ENCODE measurements at places on chromosomes 1 and 21.

- DNase-seq = no peak
These were observed 132.2 kb downstream of the SYT2 start for GRCh38 chr1:202578001-202578504.

- no peak for DNase-seq
These were observed 41.7 kb downstream of the LRP8 start for GRCh38 chr1:53285969-53286760.

- no peak for DNase-seq
These were observed 72.0 kb downstream of the DAP3 start for GRCh38 chr1:155760751-155761475.

DNA sequence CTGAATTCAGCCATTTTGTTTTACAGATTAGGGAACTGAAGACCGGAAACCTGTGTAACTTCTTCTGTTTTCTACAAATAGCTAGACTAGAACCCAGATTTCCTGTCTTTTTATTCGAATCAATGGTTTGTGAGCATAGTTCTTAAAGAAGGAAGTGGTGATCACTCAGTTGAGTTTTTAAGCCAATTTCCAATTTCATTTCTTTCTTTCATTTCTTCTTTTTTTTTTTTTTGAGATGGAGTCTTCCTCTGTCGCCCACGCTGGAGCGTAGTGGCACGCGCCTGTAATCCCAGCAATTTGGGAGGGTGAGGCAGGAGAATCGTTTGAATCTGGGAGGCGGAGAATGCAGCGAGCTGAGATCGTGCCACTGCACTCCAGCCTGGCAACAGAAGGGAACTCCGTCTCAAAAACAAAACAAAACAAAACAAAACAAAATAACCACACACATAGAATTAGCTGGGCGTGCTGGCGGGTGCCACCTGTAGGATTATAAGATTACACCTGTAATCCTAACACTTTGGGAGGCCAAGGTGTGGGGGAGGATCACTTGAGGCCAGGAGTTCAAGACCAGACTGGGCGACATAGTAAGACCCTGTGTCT, 3.0 kb upstream of the MDM4 start:
- no peak for DNase-seq

DNA sequence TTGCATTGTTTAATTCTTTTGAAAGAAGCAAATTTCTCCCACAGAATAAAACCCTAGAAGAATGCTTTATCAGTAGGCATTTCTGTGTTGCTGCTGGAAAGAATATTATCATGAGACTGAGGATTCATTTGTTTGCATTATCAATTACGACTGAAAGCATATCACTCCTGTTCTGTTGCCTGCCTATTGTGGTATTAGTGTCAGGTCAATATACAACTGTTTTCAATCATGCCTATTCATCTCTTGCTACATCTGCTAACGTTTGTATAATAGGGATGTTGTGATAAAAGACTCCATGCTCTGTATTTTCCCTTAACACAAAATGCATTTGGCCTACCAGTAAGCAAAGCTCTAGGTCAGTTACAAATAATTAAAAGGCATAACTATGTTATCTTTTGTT, 221.5 kb downstream of the PTPRC start:
- DNase-seq = no peak

- DNase-seq = no peak
These were observed 29.1 kb downstream of the TMCO4 start for GRCh38 chr1:19770436-19771190.

DNA sequence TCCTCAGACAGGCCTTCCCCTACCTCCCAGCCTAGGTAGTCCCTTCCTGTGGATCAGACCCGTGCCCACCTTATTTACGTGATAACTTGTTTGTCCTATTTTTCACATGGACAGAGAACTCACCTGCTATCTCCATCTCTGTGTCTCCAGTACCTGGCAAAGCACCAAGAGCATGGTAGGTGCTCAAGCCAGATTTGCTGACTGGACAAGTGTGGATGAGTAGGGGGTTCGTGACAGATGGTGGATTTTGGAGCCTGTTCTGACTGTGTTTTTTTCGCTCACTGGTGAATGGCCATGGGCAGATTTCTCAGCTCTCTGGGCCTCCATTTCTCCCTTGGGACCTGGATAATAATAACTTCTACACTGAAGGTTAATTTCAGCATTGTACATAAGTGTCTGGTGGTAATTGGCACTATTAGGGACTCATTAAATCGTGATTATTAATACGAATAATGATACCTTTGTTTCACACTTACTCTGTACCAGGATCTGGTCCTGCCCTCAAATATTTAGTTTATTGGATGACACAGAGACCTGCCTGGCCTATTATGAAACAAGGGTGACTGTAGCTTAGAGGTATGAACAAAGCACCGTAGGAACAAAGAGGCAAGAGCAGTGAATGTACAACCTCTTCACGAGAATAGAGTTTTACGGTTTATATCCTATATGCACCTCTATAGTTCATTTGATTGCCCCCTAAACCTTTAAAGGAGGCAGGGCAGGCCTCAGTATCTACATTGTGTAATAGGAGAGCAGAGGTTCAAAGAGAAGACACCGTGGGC, 24.5 kb upstream of the SLC26A9 start:
- DNase-seq = no peak

- no peak for DNase-seq
These were observed 59.5 kb upstream of the CD55 start for GRCh38 chr1:207261971-207262370.

DNA sequence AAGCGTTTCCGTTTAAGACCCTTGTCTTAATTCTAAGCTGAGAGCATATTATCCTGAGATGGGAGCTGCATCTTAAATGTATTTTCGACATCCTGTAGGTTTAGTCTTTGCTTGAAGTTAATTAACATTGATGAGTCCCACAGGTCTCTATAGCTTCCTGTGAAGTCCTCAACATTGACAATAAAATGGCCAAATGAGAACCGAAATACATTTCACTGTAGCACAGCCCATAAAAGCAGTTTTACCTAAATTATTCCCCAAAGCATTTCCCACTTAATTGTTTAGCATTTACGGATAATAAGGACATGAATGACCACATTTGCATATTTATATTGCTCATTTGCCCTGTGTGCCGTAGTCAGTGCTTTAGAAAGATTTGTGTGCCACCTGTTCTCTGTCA, 116.4 kb downstream of the CRB1 start:
- DNase-seq = no peak

GRCh38 chr1:56961426-56961825, 4.4 kb downstream of the C8B start:
- DNase-seq = no peak

- DNase-seq = no peak
These were observed 39.5 kb downstream of the PIK3CD start for GRCh38 chr1:9691108-9691445.

- DNase-seq = no peak
These were observed 6.0 kb upstream of the DEDD start for GRCh38 chr1:161138431-161138830.

- no peak for DNase-seq
These were observed 263.1 kb upstream of the CHRM3 start for GRCh38 chr1:239123260-239123659.

DNA sequence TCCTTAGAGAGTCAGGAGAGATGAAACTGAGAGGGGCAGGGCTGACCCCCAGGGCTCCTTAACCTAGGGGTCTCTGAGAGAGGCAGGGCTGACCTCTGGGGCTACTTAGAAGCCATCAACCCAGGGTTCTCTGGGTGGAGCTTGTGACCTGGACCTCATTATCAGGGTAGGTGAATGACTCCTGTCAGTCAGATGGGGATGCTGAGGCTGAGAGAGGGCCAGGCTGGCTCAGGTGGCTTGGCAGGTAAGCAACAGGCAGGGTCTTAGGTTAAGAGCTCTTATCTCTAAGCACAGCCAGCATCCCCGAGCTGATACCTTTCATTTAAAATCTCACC, 160.9 kb downstream of the PTPRU start:
- DNase-seq = no peak

DNA sequence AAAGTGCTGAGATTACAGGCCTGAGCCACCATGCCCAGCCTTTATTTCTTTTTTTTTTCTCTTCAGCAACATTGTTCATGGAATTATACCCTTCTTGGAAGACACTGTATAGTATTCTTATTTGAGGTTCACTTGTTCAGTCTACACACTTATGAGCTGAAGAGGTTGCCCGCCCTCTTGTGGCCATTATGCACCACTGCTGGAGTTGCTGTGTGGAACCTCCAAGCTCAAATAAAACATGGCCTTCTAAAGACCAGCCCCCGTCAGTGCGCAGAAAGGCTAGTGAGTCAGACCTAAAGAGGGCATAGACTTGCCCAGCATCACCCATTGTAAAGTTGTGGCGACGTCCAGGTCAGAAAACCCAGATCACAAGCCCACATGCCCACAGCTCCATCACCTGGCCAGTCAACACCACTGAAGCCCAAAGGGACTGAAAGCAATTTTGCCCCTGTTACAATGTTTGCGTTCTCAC, 20.4 kb downstream of the LURAP1 start:
- peak; percentile 77 for DNase-seq

GRCh38 chr1:239566074-239566473, 179.7 kb downstream of the CHRM3 start:
- no peak for DNase-seq

GRCh38 chr1:18575620-18576019, 55.0 kb upstream of the PAX7 start:
- DNase-seq = peak; percentile 93

DNA sequence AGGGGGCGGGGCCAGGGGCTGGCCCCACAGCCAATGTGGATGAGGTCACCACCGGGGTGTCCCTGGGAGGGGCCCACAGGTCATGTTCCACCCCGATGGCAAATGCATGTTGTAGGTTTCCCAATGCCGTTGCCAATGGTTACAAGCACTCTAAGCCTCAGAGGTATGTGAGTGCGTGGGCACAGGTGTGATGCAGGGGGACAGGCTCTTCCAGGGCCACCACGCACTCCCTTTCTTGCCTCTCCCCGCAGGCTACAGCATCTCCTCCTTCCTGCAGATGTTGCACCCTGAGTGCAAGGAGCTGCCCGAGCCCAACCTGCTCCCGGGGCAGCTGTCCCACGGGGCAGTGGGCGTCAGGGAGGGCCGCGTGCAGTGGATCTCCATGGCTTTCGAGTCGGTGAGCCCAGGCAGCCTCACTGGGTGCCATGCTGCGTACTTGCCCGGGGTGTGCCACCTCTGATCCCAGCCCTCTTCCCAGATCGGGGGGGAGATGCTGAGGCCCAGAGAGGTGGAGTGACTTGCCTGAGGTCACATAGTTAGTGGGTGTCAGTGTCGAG, 52.4 kb downstream of the DISP3 start:
- no peak for DNase-seq

DNA sequence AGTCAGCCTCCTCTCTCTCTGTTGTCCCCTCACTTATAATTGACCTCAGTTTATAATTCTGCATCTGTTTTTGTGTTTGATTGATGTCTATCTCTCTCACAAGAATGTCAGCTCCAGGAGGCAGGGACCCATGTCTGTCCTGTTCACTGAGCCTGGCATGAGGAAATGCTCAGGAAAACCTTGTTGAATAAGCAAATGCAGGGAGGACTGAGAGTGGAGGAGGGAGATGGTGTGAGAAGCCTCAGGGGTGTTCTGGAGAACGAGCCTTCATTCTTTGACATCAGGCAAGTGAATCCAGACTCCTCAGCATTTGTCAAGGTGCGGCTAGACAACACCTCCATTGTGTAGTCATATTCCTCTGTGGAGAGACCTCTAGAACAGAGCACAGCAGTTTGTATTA, 45.5 kb downstream of the MAN1C1 start:
- DNase-seq = peak; percentile 5

- DNase-seq = no peak
These were observed 17.1 kb downstream of the SLAMF7 start for GRCh38 chr1:160755911-160756848.

- peak; percentile 91 for DNase-seq
These were observed 18.4 kb downstream of the ATP1A4 start for GRCh38 chr1:160169553-160170399.

DNA sequence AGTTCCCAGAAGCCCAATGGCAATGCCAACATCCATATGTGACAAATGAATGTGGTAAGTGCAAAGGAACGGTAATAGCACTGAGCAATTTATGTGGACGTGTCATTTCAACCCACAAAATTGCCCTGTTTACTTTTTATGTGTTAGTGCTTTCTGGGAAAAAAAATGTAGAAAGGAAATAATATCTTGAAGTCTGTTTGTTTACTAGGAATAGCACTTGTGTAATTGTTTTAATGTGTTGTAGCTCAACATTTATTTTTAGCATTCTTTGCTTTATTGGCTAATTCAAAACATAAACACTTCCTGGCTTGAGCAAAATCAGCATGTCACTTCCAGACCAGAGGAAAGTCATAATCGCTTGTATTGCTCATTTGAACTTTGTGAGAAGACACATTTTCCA, 224.8 kb upstream of the KCNK2 start:
- no peak for DNase-seq

- peak; percentile 39 for DNase-seq
These were observed 16.0 kb upstream of the ZNF496 start for GRCh38 chr1:247347477-247348222.

DNA sequence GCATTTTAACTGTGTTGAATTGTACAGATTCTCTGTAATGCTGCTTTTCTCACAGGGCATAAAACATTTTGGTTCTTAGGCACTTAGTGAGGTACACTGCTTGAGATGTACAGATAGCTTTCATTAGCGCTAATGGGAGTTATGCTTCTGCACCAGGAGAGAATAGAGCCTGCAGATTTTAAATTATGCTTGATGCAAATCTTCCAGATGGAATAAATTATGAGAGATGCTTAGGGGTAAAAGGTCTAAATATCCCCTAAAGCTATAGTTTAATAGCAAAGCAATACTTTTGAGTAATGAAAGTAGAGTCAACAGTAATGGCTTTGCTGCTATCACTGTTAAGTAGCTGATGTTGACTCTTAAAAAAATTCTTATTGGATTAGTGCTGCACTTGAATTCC, 248.9 kb downstream of the S1PR1 start:
- DNase-seq = no peak

DNA sequence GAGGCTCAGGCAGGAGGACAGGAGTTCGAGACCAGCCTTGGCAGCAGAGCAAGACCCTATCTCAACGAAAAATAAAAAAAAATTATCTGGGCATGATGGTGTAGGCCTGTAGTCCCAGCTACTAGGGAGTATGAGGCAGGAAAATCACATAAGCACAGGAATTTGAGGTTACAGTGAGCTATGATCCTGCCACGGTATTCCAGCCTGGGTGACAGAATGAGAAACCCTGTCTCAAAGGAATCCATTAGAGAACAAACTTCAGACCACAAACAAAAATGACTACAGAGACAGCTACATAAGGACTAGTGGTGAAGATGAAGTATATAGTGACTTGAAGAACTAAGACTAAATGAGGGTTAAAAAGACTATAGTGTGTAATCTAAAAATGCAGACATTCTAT, 233.1 kb downstream of the RERE start:
- DNase-seq = no peak

DNA sequence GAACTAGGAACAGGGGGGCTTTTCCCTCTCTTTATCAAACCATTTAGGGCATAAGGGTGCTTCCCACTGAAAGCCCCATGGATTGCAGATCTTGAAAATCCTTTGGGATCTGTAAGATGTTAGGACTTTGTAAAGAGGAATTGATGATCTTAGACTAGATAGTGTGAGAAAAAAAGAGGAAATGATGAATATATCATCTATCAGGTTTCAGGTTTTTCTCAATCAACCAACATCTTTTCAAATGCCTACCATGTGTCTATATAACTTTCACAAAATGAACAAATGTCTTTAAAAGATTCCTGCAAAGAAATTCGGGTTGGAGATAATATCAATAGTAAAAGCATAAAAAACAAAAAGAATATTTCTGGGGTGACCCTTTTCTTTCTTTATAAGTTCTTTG, 50.1 kb downstream of the KCNC4 start:
- no peak for DNase-seq

- no peak for DNase-seq
These were observed 32.2 kb downstream of the ETS2 start for GRCh38 chr21:38837806-38838461.

GRCh38 chr1:147808025-147808424, 47.6 kb upstream of the GJA5 start:
- no peak for DNase-seq
